Adrenal gland (tissue), 19 donors: ENCODE measurements at places on chromosomes 6 and 20. TPM values are rescaled to one million over a fixed set of nuclear protein-coding genes. Genes with fewer than 3 reads are reported as not detected.
A peak's percentile ranks its signal among the peaks of the same experiment; 100 is the strongest.

DNA sequence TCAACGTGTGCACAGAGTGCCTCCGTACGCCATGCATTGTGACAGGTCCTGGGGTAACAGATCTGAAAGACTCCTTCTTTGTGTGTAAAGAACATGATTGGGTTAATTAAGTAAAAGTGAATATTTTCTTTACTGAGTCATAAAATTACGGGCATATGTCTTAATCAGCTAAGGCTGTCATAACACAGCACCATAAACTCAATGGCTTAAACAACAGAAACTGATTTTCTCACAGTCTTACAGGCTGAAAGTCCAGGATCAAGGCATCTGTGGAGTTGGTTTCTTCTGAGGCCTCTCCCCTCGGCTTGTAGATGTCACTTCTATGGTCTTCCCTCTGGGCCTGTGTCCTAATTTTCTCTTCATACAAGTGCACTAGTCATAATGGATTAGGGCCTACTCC, 176.9 kb downstream of the MTFR2 start:
- H3K27me3 ChIP-seq: no peaks in the 10 kb centered on the region
- no peaks in the 10 kb centered on the region for H3K36me3 ChIP-seq
- no peak for DNase-seq
- H3K4me1 ChIP-seq: no peaks in the 10 kb centered on the region
- H3K4me3 ChIP-seq: no peak overlapping the region

- peaks cover 13% of the 10 kb centered on the region for H3K4me1 ChIP-seq
- H3K4me3 ChIP-seq: no peak overlapping the region
- no peaks in the 10 kb centered on the region for H3K27me3 ChIP-seq
Measured at GRCh38 chr20:8399947-8400346, 267.9 kb downstream of the PLCB1 start.

GRCh38 chr6:31972709-31973350, 892 bp upstream of the DXO start:
- H3K27ac ChIP-seq: peak overlapping the region; percentile 99
- H3K27me3 ChIP-seq: no peaks in the 10 kb centered on the region
- DNase-seq: peak; percentile 59
- H3K4me1 ChIP-seq: peaks cover 20% of the 10 kb centered on the region

DNA sequence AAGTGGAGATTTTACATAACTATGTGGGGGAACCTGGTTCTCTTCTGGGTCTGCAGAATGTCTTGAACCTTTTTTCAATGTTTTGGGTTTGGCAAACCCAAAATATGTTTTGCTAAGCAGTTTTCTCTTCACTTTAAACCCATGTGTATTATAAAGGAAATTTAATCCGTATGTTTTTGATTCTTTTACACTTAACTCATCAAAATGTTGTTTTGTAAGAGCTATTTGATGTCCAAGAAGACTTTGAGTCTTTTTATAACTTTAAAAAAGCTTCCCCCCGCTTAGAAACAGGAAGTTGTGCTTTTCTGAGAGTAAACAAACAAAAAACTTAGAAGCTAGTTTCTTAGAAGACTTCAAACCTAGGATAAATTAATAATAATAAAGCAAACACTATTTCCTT, 81.9 kb upstream of the CEP162 start:
- no peak for DNase-seq
- no peaks in the 10 kb centered on the region for H3K36me3 ChIP-seq
- no peaks in the 10 kb centered on the region for H3K27me3 ChIP-seq
- no peaks in the 10 kb centered on the region for H3K4me1 ChIP-seq
- H3K4me3 ChIP-seq: no peak overlapping the region

Gene RIPOR2
- total RNA-seq: 6.1 TPM

DNA sequence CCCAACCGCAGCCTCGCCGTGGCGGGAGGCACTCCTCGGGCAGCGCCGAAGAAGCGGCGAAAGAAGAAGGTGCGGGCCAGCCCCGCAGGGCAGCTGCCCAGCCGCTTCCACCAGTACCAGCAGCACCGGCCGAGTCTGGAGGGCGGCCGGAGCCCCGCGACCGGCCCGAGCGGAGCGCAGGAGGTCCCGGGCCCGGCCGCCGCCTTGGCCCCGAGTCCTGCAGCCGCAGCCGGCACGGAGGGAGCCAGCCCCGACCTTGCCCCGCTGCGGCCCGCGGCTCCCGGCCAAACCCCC, 525 bp downstream of the PNRC1 start:
- DNase-seq: no peak
- H3K4me1 ChIP-seq: peaks cover 15% of the 10 kb centered on the region
- peak overlapping the region; percentile 87 for H3K4me3 ChIP-seq
- H3K36me3 ChIP-seq: peaks cover 32% of the 10 kb centered on the region
- peak overlapping the region; percentile 100 for H3K27ac ChIP-seq
- H3K27me3 ChIP-seq: no peaks in the 10 kb centered on the region

Gene ITCH
- total RNA-seq: 60.0 TPM
